Cardiac muscle cell (in vitro differentiated cells and primary cell): ENCODE measurements at places on chromosomes 1 and 21.
A peak's percentile ranks its signal among the peaks of the same experiment; 100 is the strongest.

- no peak for DNase-seq
Observed at GRCh38 chr1:28229996-28230395, 2.8 kb downstream of the DNAJC8 start.

DNA sequence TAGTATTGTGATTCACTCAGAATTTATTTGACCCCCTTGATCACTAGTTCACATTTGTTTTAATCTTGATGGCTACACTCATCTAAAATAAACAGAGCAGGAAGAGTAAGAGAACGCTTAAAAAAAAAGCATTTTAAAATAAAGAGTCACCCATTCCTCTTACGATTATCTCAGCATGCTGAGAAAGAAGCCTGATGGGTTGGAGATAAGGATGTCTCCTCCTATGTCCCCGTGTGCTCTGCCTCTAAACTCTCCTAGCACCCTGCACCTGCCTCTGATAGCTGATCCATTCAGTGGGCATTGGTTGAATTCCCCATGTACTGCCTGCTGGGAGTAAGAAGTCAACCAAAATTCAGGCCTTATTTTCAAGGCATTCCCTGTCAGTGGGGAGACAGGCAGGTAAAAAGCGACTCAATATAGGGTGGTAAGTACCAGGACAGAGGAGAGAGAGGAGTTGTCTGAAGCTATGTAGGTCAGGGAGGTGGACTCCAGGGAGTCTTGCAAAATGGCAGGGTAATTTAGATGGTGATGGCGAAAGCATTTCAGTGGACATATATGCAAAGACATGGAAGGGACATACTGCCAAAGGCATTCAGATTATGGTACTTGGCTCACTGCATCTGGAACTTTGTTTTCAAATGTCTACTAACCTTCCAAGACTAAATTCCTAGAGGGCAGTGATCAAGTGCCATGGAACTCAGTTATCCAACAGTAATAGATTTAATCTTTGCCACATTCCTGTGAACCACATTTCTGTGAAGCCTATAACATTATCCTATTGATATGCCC is 18.4 kb downstream of the ELAVL4 start:
- no peak for DNase-seq

DNA sequence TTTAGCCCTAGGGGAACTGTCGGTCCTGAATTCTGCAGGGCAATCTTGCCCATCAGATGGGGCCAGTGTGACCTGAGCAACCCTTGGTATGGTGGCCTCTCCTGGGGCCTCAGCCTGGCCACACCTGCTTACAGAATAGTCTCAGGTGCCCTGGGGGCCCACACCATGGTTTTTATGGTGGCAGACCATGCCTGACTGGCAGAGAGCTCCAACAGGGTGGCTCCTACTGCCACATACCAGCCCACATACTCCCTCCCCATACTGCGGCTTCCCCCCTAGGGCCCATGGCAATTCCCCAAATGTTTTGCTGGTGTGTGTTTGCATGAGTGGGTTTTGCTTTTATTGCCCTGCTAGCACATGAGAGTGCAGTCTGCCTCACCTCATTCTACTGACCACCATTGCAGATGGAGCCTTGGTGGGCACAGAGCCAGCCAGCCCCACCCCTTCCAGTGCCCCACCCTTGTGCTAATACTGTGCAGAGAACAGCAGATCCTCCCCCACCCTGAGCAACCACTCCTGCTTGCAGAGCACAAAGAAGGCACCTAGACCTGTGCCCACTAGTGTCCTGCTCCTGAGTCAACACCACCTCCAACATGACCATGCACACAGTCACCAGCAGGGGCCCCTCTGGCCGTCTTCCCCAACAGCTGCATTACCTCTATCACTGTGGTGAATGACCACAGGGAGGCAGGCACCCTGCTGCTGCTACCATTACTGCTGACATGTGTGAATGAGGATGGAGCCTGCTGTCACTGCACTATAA is 86.8 kb downstream of the GDAP2 start:
- no peak for DNase-seq

DNA sequence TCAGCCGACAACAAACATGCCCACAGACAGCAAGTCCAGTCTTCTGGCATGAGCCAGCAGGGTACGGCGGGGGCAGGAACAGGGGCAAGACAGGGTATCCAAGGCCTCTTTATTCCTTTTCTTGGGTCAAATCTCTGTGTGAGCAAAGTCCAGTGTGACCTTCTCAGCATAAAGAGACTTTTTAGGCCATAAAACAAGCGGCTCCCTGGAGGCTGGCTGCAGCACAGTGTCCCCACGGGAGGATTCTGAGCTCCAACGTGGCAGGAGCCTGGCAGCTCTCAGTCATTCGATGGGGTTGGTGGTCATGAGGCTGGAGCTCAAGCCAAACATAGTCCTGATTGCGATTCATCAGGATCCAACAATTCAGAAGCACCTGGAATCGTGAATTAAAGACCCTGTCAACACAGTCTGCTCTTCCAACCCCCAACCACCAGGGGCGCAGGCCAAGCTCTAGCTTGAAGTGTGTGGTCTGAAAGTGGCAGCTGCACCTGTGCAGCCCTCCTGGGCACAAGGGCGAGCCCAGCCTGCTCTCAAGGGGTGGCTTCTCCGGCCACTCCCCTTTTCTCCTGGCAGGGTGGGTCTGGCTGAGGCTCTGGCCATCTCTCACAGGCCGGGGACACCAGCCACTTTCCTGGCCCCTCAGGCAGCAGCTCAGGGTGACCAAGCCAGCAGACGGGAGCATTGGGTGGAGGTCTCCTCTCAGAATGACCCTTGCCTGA is 62.1 kb downstream of the SLC66A1 start:
- no peak for DNase-seq

- DNase-seq = peak; percentile 21
Observed at GRCh38 chr1:23283667-23284602, 60.1 kb downstream of the HNRNPR start.

- DNase-seq = no peak
Observed at GRCh38 chr1:186078245-186078644, 296.8 kb downstream of the TPR start.

DNA sequence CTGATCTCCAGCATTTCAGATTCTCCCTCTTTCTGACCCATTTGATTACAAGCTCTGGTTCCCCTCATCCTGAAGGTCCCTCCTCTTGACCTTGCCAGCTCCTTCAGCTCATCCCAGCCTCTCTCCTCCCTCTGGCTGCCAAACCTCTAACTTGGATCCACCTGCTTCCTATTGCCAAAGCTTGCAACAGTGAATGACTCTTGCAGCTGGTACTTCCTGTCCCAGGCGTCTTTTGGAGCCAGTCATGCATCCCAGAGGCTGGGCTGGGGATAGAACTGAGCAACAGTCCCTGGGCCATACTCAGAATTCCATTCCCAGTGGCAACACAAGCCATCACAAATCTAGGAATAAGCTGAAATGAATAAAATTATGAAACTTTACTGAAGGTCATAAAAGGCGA is 27.7 kb upstream of the SPOCD1 start:
- DNase-seq = no peak

DNA sequence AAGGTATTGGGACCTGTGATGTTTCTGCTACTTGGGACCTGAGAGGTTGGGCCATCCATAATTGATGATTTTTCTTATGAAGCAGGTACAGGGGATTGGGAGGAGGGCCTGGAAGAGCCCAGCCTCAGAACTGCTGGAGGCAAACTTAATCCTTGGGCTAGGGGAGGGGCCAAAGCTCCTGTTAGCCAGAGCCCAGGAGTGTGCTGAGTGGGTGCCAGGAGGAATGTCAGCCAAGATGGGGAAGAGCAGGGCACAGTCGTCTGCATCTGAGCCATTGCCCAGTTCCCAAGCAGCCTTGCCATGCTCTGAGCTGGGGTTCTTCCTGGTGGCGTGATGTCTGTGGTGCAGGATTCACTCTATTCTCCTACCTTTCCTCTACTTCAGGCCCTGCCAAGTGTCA is 5.8 kb downstream of the MAPKAPK2 start:
- no peak for DNase-seq

DNA sequence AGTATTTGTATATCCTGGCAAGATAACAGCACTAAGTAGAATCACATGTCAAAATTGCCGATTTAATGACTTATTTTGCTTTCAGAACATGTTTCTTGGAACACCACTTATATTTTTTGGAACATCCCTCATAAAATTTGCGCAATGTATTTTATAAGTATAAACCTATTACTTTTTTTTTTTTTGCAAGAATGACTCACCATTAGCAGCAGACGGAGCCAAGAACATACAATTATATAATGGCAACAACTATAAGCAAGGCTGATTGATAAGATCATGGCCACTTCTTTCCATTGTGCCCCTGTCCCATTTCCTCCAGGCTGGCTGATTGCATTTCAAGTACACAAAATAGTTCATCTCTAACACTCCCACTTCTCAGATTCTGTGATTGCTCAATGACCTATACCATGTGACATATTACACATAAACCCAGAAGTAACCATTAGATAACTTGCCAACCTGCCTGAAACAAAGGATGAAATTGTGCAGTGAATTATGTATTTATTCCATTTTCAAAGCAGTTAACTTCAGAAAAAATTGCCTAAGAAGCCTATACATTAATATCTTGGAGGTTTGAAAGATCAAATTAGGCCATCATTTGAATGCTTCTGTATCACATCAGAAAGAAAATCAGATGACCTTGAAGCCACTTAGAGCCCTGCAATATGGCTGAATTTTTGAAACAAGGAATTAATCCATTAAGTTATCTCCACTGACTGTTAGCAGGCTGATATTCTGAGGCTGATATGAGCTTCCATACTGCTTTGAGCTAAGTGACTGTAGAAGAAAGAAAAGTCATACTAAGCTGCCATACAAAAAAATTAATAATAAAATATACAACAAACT is 77.8 kb upstream of the PRMT6 start:
- no peak for DNase-seq

DNA sequence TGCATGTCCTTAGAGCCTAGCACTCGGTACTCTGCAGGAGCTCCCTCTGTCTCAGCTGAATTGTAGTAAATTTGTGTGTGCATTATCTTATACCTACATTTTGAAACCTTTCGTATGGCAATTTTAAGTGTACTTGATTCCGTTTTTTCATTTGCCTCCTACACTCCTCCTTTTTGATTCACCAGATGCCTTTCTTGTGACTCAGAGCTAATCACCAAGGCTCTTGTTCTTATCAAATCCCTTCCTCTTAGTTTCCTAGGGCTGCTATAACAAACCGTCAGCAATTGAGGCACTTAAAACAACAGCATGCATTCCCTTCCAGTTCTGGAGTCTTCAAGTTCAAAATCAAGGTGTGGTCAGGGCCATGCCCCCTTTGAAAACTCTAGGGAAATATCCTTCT is 261.0 kb downstream of the ASTN1 start:
- peak; percentile 34 for DNase-seq

GRCh38 chr1:23526329-23527041 is 4.5 kb downstream of the E2F2 start:
- no peak for DNase-seq

DNA sequence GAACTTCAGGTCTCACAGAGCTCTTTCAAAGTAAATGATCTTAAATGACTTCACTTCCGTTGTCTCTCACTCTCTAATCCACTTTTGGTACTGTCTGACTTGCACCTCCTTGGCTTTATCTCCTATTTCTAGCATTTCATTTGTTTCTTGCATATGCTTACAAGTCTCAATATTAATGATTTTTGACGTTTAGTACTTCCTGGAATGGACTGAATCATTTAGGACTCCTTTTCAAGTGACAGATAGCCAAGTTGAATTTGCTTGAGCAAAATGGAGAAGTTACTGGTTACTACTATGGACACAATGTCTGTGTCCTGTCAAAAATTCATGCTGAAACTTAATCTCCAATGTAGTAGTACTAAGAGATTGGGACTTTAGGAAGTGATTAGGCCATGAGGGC is 7.0 kb upstream of the SGIP1 start:
- no peak for DNase-seq

DNA sequence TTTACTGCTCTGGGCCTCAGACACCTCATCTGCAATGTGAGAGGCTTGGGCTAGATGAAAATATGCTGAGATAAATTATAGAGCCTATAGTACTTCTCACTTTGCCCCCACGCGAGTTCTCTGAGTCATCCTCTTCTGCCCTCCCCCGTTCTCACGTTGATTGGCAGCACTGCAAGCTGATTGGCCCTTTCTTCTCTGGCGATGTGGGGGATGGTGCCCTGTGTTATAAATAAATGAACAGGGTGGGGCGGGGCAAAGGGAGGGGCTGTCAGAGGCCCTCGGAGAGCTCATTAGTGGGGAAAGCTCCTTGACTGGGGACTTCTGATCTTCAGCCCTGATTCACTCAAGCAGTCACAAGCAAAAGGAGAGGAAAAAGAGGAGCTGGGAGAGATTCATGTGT is 64.3 kb upstream of the ZC3H12A start:
- DNase-seq = no peak

GRCh38 chr1:22139066-22139594 is 3.8 kb downstream of the WNT4 start:
- no peak for DNase-seq

GRCh38 chr1:75615613-75616435 is 4.9 kb upstream of the SLC44A5 start:
- peak; percentile 81 for DNase-seq

DNA sequence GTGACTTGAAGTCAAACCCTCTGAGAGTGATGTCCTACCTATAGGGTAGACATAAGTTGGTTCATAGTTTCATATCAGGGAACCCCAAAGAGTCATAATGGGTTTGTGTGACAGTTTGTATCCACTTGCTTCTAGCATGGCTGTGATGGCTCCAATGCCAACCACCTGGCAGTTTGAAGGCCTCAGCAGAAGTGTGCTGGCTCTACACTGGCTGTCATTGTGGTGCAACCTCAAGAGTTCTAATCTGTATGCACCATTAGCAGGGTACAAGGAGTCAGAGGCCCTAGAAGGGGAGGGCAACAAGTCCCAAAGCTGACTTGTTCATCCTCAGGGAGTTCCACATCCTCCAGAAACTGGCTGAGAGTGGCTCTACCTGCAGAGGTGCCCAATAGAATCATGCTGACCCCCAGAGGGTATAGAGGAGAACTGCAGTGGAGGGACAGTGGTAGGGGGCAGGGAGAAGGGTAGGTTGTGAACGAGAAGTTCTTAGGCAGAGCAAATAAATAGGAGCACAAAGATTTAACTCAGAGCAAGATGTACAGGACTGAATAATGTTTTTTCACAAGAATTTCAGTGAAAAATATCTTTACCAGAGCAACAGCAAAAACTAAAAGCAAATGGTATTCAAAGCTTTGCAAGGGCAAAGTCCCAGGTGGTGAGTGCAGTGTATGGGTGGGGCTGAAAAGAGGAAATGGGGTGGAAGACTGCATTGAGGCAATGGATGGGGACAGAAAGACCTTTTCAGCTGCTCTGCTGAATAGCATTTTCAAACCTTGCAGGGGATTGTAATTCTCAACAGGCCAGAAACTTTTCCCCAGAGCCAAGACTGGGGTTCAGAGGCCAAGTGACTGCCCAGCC is 3.2 kb downstream of the FCRL2 start:
- no peak for DNase-seq
